NCI-H524 treated with DMSO at 0.1 percent for 48 hours (cell line): ENCODE measurements at places on chromosomes 1 and 21.

DNA sequence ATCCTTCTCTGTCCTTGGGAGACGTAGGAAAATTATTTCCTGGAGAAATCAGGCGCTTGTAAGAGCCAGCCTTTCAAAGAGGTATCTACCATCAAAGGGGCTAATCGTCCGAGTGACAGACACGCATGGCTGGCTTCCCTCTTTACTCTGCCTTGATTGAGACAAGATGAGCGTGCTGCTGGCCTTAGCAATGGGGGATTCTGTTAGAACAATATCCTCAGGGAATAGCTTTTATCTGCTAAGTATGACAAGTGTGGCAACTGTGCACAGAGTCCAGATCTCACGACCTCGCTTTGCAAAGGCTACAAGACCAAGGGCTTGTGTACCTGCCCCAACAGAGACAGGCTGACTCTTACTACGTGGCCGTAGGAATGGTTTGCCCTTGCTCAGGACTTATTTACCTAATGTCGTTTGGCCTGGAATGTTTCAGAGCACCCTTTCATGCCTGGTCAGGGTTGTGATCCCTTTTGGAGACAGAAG lies 417.1 kb downstream of the KIF26B start:
- no peak for DNase-seq

DNA sequence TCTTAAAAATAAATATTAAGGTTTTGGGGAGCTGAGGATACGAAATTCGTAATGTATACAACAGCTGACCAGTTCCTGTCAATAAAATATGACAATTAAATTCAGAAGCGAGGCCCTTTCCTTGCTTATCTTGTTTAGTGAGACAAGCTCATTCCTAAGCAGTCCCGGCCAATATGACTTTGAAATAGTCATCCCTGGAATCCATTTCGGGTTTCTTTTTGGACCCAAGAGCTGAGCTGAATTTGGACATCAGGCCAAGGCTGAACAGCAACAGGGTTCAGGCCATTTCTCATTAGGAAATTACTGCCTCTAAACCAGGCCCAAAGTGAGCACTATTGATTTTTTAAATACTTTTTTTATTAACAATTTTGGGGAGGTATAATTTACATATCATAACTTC lies 17.3 kb upstream of the FMN2 start:
- DNase-seq, result no peak

GRCh38 chr1:62688687-62689085 lies 500 bp upstream of the DOCK7 start:
- no peak for DNase-seq

GRCh38 chr1:16076031-16076864 lies 2.8 kb upstream of the FAM131C start:
- DNase-seq, result no peak

- no peak for DNase-seq
Observed at GRCh38 chr1:40879482-40880175, 17.5 kb upstream of the CITED4 start.

DNA sequence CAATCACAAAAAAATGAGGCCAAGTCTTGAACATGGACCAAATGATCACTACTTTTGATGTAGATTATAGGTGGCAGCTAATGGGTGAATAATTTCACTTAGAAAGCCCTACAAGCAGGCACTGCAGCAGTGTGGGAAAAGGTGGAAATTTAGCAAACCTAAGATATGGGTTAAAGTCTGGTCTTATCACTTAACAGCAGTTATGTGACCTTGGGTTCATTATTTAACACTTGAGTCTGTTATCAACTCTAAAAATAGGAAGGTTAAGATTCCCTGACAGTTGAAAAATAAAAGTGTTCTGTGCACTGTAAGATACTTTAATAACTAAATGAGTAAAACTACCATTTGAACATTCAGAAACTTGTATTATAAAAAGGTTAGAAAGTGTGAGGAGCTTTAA lies 47.5 kb downstream of the SSX2IP start:
- no peak for DNase-seq
